Keratinocyte (primary cell): ENCODE measurements at places on chromosomes 7 and 10. TPM values are rescaled to one million over a fixed set of nuclear protein-coding genes. Genes with fewer than 3 reads are reported as not detected.

Gene OR6V1
- not detected in 3 replicates for polyA plus RNA-seq

Gene SEMA3C
- polyA plus RNA-seq: 142 to 200 TPM (median 190 TPM) in 3 replicates

Gene TMEM225B
- polyA plus RNA-seq: 0.18 to 0.26 TPM (median 0.23 TPM) in 3 replicates

GRCh38 chr7:36820527-36821170 lies 96.4 kb upstream of the AOAH start:
- peak; percentile 72 for DNase-seq
- H3K27ac ChIP-seq: peak overlapping the region; percentile 40
- H3K4me3 ChIP-seq: no peak overlapping the region
- H3K27me3 ChIP-seq: no peaks in the 10 kb centered on the region
- peaks cover 15% of the 10 kb centered on the region for H3K4me1 ChIP-seq

- H3K27ac ChIP-seq: no peak overlapping the region
- no peaks in the 10 kb centered on the region for H3K27me3 ChIP-seq
- no peaks in the 10 kb centered on the region for H3K36me3 ChIP-seq
- no peak for DNase-seq
- H3K4me3 ChIP-seq: no peak overlapping the region
These were observed 10.8 kb upstream of the JCAD start for GRCh38 chr10:30070001-30070685.

- H3K36me3 ChIP-seq: no peaks in the 10 kb centered on the region
- H3K27ac ChIP-seq: no peak overlapping the region
- no peak overlapping the region for H3K4me3 ChIP-seq
- no peak for DNase-seq
These were observed 194.6 kb upstream of the PDE1C start for GRCh38 chr7:32264702-32265284.

GRCh38 chr7:26508481-26508880 lies 216.8 kb downstream of the SNX10 start:
- no peaks in the 10 kb centered on the region for H3K4me1 ChIP-seq
- H3K27me3 ChIP-seq: peaks cover 10% of the 10 kb centered on the region
- H3K27ac ChIP-seq: no peak overlapping the region
- no peaks in the 10 kb centered on the region for H3K36me3 ChIP-seq
